ENCODE measurements at places on chromosomes 7 and 10.

GRCh38 chr7:151039850-151040548, 8.3 kb upstream of the ASIC3 start:
- no peak for DNase-seq

DNA sequence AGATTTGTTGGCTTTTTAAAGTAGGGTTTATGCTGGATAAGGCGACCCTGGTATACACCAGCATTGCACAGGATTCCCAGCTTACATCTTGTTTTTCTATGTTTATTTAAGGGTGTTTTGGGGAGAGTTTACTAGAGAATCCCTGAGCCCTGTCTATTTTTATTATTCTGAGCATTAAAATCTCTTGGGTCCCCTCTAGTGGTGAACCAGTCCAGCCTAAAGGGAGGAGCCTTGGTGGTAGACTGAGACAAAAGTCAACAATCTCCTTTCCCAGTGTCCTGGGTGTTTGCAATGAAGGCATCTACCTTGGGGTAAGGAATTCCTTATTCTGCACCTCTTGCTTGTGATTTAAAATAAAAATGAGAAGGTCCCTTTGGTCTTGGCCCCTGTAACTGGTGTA, 38.2 kb downstream of the ANTXRL start:
- no peak for DNase-seq

DNA sequence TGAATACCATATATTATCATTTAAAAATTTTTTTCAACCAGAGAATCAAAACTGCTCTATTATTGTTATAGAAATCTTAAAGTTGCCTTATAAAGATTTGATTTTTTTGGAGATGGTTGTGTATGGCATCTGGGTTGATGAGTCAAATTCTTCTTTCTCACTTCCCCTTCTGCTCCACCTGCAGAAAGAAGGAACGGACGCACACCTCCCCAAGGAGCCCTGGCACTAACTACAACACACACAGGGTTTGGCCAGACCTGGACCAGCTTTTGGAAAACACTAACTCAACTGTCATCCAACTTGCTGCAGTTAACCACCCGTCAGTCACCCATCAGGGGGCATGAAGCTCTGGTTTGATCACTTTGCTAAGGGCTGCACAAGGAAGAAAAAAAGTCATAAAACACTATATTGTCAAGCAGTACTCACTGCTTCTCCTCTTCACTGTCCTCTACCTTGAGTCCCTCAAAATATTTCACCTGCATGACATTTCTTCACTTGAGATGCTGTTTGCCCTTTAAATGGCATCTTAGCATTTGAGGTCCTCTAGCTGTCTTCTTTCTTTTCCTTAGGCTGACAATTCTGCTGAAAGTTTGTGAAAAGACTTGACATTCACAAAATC, 266.7 kb upstream of the PHF14 start:
- DNase-seq = no peak

DNA sequence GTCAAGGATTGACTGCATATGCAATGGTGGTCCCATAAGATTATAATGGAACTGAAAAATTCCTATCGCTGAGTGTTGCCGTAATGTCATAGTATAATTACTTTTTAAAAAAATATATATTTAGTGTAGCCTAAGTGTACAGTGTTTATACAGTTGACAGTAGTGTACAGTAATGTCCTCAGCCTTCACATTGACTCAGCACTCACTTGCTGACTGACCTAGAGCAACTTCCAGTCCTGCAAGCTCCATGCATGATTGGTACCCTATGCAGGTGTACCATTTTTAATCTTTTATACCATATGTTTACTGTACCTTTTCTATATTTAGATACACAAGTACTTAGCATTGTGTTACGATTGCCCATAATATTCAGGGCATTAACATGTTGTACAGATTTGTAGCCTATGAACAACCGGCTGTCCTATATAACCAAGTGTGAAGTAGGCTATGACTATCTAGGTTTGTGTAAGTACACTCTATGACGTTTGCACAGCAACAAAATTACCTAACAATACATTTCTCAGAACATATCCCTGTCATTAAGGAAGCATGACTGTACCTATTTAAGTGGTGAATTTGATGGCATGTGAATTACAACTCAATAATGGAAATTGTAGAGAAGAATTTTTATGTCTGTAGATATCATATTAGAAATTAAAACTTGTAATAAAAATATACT, 40.9 kb downstream of the CCNY start:
- no peak for DNase-seq

GRCh38 chr10:100895346-100895745, 17.4 kb upstream of the SLF2 start:
- no peak for DNase-seq

DNA sequence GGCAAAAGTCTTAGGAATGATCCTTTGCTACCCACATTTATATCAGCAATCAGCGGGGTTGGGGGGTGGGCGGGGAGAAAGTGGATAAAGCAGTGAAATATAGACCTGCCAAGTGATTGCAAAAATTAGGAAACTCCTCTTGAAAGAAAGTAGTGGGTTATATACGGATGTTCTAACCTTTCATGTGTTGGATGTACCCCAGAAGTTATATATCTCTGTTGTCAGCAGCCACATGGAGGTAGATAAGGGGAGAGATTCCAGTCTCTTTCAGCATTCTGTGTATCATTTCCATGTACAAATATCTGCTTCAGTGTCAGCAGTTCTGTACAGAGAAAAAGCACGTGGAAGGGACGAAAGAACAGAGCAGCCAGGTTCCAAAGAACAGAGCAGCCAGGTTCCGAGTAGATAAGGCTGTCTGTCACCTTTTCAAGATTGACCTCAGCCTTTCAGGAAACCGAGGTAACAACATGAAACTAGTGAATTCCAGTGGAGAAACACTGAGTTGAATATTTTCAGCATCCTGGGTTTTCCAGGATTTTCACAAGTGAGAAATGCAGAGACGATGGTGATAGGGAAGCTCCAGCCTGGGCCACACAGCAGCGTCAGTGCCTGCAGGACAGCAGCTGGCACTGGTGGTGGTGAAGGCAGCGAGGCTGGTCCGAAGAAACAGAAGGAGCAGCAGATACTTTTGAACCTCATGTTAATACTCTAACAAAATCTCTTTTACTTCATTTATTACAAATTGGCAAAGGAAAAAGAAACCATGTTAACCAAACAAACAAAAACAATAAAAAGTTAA, 212.3 kb downstream of the C7orf25 start:
- DNase-seq = no peak

All from nucleus accumbens (tissue), 56 donors.